ENCODE measurements at places on chromosomes 11 and 22. TPM values are rescaled to one million over a fixed set of nuclear protein-coding genes. Genes with fewer than 3 reads are reported as not detected.

Gene CHRDL2
- not detected for total RNA-seq

Gene OR5A1
- total RNA-seq, result not detected

Gene MPZL3
- total RNA-seq, result 23.9 TPM

Gene HTR3A
- total RNA-seq, result not detected

Gene CELF1
- 116 TPM for total RNA-seq

Gene OR52N4
- 1.1 TPM for total RNA-seq

Gene NXPE2
- not detected for total RNA-seq

Gene SLC16A8
- not detected for total RNA-seq

Gene TRIM51
- not detected for total RNA-seq

Gene IRAG1
- total RNA-seq, result not detected

Gene GVQW3
- total RNA-seq, result 4.2 TPM

Gene CCDC188
- 0.41 TPM for total RNA-seq

Gene KRTAP5-2
- total RNA-seq, result not detected

Gene DESI1
- 60.8 TPM for total RNA-seq

Gene CCDC89
- 1.4 TPM for total RNA-seq

Gene RASGRP2
- total RNA-seq, result 192 TPM

Gene SLC22A8
- total RNA-seq, result not detected
